NT2/D1 (cell line): ENCODE measurements at places on chromosomes 4 and X.

GRCh38 chr4:177225605-177226004 lies 84.1 kb upstream of the NEIL3 start:
- DNase-seq, result no peak

- DNase-seq, result no peak
Observed at GRCh38 chrX:153766871-153767673, 3.0 kb downstream of the PLXNB3 start.

GRCh38 chr4:181957088-181957487 lies 286.1 kb upstream of the TENM3 start:
- DNase-seq, result no peak

DNA sequence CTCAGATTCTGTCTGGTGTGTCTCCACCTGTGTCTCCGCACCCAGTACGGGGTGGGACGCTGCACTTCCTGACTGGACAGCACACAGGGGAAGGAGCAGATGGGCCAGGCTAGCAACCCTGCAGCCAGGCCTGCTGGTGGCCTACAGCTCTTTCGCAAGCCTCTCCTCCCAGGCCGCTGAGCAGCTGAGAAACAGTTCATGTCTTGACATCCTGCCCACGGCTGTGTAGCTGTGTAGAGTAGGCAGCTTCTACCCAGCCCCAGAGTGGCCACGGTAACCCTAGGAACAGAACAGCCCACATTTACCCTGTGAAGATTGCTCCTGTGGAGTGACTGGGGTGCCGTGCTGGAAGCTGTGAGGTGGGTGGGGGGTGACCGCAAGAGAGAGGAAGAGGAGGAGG lies 38.9 kb downstream of the CCNQ start:
- no peak for DNase-seq

DNA sequence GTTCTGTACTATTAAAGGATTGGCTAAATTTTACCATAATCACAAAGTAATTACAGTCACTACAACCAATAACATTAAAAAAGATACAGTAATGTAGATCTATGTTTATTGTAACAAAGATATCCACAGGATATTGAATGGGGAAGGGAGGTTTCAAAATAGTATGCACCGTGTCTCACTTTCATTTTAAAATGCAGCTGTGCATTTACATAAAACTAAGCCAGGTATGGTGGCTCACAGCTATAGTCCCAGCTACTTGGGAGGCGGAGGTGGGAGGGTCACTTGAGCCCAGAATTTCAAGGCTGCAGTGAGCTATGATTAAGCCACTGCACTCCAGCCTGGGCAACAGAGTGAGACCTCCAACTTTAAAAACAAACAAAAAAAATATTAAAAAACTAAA lies 8.5 kb downstream of the SRP72 start:
- DNase-seq, result no peak

DNA sequence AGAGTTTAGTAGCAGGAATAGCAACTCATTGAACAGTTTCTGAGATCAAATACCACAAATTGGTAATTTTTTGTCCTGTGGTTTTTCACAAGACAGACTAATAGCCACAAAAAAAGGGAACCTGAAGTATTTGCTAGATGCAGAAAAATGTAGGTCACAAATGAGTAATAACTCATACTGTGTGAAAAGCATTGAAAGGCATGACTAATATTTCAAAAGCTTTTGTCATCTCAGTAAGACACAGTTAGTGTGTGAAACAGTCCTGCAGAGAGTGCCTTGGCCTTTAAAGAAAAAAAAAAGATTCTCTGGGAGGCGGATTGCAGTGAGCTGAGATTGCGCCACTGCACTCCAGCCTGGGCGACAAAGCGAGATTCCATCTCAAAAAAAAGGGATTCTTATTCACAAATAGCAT lies 31.4 kb upstream of the SLC25A31 start:
- DNase-seq, result no peak
